Activated T-cell treated with anti-CD3 and anti-CD28 coated beads, Interleukin-2, amount 50 U/mL, for 24 hours (primary cell): ENCODE measurements at places on chromosomes 1 and 21.

- DNase-seq: no peak
Measured at GRCh38 chr1:178461701-178462100, 35.1 kb downstream of the CLEC20A start.

- no peak for DNase-seq
Measured at GRCh38 chr1:158933621-158934020, 2.3 kb downstream of the PYHIN1 start.

GRCh38 chr1:29383746-29384371 is 147.5 kb downstream of the PTPRU start:
- no peak for DNase-seq

DNA sequence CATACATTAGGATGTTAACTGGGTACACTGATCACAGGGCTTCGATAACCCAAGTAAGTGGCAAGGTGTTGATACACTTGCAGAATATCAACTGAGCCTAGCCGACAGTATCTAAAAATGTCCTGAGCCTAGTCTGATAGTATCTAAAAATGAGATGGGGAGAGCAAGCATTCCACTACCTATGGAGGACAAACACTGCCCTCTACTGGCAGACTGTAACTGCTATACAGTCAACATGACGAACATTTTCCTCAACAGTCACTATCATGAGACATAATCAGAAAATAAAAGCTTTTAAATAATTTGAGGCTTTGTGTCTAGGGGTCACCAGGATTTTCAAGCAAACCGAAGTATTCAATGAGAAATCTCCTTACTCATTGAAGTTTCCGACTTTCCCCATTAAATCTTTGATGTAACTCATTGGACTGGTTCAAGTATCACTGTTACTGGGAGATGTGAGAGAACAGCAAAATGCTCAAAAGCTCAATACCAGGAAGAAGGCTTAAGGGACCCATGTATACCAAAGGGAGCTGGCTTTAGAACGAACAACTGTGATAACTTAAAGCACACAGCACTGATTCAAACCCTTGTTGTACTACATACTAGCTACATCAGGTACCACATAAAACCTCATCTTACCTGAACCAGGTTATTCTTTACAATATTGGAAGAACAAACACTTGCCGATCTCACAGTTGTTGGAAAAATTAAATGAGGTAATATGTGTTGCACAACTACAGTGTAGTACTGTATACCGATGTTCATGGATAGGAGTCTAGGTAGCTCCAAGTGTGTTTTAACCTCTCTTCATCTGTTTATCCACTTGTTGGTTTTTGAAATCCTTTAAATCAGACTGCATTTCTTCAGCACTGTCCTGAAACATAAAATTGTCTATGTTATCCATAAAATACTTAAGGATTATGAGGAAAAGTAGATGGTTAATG is 31.1 kb upstream of the SLC45A3 start:
- DNase-seq: no peak

DNA sequence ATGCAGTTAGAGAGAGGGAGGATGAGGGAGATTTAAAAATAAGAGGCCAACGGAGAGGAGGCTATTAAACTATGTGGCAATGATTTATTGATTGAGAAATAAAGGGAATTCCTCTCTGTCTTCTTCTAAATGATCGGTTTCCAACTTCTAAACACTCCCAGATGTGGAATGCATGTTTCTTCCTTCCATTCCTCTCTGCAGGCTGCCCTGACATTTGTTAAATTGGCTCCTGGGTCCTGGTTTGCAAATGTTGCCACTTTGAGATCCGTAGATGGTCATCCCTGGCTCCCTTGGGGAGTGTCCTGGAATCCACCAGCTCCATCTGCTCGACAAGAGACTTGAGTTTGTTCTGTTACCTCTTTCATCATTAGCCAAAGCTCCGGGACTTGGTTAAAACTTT is 10.3 kb upstream of the C1orf198 start:
- no peak for DNase-seq
